ENCODE measurements at places on chromosomes 6 and 20. TPM values are rescaled to one million over a fixed set of nuclear protein-coding genes. Genes with fewer than 3 reads are reported as not detected.

DNA sequence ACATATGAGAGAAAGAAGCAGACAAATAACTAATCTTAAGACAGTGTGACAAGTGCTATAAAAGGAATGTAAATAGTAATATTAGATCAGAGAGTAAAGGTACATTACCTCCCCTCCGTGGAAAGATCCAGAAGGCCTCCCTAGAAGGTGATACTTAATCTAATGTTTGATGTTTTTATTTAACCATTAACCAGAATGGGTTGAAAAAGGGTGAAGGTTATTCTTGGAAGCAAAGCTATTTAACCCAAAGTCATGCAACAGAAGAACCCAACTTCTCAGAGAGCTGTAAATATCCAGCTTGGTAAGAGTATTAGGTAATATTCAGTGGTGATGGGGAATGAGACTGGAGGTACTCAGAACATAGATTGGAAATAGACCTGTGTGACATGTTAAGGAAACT is 68.0 kb upstream of the HIVEP1 start:
- DNase-seq: no peak

DNA sequence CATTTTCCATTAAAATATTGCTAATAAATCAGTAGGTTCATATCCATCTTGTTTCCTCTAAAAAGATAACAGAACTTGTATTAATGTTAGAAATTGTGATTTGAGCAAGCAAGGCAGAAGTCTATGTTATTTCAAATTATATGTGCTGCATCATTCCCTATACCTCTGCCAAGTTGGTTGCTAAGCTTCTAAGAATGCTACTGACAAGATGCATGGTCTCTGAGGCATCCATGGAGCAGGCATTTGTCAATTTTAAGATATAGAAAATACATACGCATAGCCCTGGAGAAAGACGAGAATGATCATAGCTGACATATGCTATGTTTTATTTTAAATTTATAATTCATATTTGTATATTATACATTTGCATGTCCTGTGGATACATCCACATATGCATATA is 168.3 kb upstream of the THEMIS start:
- DNase-seq: no peak

DNA sequence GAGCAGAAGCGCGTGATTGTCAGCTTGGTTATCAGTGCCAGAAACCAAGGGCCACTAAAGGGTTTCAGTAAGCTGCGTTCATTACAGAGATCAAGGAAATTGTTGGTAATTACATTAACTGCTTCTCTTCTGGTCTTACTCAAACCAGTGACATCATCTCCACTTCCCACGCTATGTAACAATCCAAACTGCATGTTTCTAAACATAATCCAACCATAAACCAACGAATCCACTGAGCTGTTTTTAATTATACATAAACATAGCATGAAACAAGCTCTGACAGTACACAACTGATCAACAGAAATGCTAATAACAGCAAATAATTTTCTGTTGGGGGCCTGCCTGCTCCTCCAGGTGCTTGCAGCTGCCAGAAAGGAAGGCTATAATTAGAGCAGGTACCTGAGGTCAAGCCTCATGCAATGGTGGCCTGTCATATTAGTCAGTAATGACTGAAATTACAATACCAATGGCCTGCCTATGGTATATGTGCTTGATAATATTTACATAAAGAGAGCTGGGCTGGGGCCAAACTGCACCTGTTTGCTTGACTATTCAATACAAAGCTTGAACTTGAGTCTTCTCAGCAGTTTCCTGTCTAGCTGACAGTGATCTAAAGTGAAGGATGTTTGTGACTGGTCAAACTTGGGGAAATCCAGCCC is 40.1 kb downstream of the ILRUN start:
- peak; percentile 67 for DNase-seq

DNA sequence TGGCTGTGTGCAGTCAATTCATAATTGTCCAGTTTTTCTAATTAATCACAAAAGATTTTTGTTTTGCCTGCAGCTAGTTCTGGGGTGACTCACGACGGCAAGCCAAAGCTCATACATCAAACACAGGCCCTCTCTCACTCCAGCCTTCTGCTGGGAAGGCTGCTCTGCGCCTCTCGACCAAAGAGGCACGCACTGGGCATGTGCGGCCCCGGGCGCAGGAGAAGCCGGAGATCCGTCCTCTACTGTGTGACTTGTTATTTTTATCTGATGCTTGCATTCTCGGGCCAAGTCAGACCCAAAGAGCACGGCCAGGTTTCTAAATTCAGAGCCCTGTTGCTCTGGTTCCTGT is 98.5 kb downstream of the TFAP2A start:
- DNase-seq: peak; percentile 83

GRCh38 chr6:101379926-101380325 is 13.6 kb upstream of the GRIK2 start:
- DNase-seq: no peak

- DNase-seq: peak; percentile 98
Observed at GRCh38 chr6:138970856-138971425, 17.1 kb downstream of the REPS1 start.

GRCh38 chr20:8194721-8195120 is 62.7 kb downstream of the PLCB1 start:
- no peak for DNase-seq

DNA sequence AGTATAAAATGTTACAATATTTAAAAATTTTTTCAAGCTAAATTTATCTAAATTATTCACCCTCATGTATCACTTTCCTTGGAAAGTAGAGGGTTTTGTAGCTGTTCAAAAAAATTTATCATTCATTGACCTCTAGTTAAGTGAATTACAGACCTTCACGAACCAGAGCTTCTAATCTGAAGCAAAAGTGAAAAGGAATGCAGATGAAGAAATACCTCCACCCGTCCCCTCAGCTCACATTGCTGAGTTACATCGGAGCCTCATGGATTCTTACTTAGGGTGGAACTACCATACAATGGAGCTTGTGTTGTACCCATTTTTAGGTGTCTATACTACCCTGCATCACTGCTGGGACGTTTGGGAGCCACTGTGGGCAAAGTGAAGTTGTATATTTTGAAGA is 146.2 kb upstream of the NEDD9 start:
- DNase-seq: no peak

- DNase-seq: no peak
Observed at GRCh38 chr6:10315034-10315433, 99.8 kb downstream of the TFAP2A start.

DNA sequence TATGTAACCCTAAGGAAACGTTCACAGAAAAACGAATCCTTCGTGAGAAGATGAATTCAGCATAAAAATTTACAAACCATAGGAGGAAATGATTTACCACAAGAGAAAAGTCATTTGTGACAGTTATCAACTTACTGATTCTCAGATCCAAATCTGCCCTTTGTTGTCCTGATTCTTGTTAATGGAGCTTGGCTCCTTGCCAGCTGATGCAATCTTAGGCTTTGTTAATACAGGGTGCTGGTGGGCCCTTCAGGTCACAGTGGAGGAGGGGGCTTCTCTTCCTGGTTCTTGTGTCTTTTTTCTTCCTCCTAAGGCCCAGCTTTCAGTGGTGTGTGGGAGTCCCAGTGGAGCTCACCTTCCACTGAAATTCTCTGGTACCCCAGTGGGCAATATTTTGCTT is 108.4 kb upstream of the MAP3K7 start:
- no peak for DNase-seq

- no peak for DNase-seq
Observed at GRCh38 chr20:20396794-20397193, 28.9 kb downstream of the INSM1 start.

CRISP2 gene
- total RNA-seq: not detected

RAET1G gene
- 45.0 TPM for total RNA-seq

DEFB110 gene
- total RNA-seq: not detected

Data from bronchial epithelial cell (primary cell).